Right cardiac atrium (tissue), 5 donors: ENCODE measurements at places on chromosomes 16 and 17.

- DNase-seq: peak; percentile 48
These were observed 15.4 kb downstream of the TBX4 start for GRCh38 chr17:61467416-61468262.

GRCh38 chr17:67725373-67725791 is 7.6 kb downstream of the NOL11 start:
- no peak for DNase-seq

DNA sequence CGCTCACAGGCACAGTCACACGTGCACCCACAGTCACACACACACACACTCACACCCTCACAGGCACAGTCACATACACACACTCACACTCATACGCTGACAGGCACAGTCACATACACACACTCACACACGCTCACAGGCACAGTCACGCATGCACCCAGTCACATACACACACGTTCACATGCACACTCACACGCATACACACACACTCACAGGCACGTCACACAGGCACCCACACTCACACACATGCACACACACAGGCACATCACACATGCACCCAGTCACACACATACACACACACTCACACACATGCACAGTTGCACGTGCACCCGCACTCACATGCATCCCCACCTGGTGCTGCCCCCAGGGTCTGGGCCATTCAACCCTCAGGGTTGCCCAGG is 46.1 kb upstream of the CBFA2T3 start:
- peak; percentile 1 for DNase-seq

GRCh38 chr16:53840456-53840855 is 136.5 kb downstream of the FTO start:
- no peak for DNase-seq

DNA sequence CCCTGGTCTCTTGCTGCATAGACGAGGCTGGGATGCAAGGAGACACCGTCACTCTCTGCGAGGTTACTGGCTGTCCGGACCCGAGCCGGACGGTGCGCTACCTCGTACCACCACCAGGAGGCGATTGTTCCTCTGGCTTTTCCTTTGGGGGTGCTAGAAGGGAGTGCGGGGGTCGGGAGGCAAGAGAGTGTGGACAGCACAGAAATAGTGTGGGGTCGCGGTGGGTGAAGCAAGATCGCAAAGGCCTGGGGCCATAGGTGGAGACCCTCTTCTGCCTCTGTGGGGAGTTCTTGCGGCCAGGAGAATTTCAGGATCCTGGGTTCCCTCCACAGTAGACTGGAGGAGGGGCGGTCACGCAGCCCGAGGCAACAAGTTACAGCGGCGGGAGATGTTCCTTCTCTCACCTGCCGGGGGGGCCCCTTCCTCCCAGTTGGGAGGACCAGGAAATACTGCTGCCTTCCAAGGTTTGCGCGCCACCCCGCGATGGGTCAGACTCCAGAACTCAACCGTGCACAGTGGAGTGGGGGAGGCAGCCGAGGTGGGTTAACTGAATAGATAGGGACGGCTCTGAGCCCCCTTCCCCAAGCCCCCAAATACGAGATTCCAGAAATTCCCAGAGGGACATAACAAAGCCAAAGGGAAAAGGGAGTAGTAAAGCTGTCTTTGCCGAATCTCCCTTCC is 6.9 kb downstream of the PHOSPHO1 start:
- DNase-seq: peak; percentile 87

DNA sequence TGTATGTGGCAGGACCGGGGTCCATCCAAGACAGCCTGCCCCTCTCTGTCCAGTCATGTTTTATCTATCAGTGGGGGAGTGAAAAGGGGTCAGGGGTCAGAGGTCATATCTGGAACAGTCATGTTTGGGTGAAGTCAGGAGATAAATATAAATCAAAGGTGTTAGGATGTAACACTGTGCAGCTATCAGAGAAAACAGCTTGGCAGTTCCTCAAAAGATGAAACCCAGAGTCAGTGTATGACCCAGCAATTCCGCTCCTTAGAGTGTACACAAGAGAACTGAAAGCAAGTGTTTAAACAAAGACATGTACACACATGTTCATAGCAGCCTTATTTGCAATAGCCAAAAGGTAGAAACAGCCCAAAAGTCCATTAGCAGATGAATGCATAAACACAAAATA is 361.3 kb downstream of the FOXL1 start:
- DNase-seq: no peak
